ENCODE measurements at places on chromosomes 1 and 21.

- DNase-seq: no peak
These were observed 104.5 kb upstream of the TMEM51 start for GRCh38 chr1:15049067-15049466.

DNA sequence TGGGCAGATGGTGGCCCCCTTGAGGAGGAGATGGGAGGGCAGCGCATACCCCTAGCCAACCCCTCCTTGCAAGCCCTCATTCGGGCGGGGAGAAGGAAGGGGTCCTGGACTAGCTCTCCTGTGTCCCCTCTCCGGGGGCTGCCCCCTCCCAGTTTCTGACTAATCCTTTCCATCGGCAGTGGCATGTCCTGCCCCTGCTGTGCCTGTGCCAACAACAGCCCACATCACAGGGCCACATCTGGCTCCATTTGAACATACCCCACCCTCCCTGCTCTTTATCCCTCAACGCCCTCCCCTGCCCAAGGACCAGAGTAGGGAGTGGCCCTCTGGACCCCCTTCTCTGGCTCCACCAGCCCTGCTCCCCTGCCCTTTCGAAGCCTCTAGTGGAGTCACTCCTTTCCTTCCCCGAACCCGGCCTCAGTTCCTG lies 11.0 kb upstream of the LMNA start:
- no peak for DNase-seq

DNA sequence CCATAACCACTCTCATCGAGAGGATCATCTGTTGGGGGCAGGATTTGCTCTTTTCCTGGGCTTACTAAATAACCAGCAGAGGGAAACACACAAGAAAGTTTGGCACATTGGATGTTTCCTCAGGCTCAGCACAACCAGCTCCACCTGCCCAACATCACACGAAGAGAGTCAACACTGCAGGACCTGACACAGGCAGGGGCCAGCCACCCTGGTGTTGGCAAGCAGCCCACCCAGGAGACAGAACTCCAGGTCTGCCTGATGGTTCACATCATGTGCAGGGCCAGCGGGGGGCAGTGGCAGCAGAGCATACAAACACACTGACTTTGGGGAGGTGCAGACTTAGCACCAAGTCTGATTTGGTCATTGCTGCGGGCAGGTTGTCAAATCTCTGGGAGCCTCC lies 182.3 kb upstream of the GALNT2 start:
- no peak for DNase-seq

DNA sequence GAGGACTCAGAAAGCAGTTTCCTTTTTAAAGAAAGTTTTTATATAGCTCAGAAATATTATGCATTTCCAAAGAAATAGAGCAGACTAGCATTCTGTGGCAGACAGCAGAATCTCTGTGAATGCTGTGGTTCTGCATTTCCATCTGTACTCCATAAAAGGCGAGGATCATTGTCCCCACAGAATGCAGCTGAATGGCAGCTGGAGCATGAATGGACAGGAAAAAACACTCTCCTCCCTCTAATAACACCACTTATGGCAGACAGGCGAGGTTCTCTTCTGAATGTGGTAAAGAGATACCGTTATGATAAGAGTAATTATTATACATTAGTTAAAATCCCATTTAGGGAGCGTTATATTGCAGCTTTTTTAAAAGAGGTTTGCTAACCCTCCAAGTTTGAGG lies 81.4 kb upstream of the WLS start:
- DNase-seq: no peak

- DNase-seq: no peak
These were observed 4.3 kb downstream of the IL22RA1 start for GRCh38 chr1:24138476-24139221.

- no peak for DNase-seq
These were observed 170.1 kb upstream of the IRF2BP2 start for GRCh38 chr1:234780112-234780511.

GRCh38 chr21:42404539-42404938 lies 837 bp downstream of the UBASH3A start:
- DNase-seq: no peak

- no peak for DNase-seq
These were observed 59.0 kb upstream of the BCAR3 start for GRCh38 chr1:93740601-93741031.

DNA sequence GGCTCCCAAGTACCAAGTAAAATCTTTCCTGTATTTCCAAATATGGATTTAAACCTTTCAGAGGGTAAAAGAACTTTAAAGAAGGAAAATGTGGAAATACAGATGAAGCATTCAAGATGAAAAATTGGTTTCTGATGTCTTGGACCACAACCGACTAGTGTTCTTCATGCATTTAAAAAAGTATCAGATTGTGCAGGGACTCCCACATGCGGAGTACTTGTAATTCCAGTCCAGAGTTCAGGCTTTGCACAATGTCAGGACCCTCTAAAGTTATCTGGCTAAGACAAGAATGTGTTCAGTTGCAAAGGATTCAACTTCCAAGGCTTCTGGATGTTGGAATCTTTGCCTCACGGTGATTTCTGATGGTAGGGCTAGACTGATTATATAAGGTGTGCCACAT lies 66.7 kb downstream of the RGL1 start:
- no peak for DNase-seq

Data from stimulated activated CD4-positive, alpha-beta T cell treated with anti-CD3 and anti-CD28 coated beads, Interleukin-15, amount 100 ng/mL, for 48 hours (primary cell).